Uterus (tissue), 4 donors: ENCODE measurements at places on chromosomes 12 and 14. TPM values are rescaled to one million over a fixed set of nuclear protein-coding genes. Genes with fewer than 3 reads are reported as not detected.

- DNase-seq: peak; percentile 69
Observed at GRCh38 chr12:96193725-96194575, at the start of gene ELK3. ELK3 (plus strand) TSS chr12:96194375.

Gene TEX52
- not detected for total RNA-seq

Gene UBE2N
- total RNA-seq: 35.7 TPM

GRCh38 chr12:47520029-47520428, 185.8 kb downstream of the RPAP3 start:
- DNase-seq: no peak

DNA sequence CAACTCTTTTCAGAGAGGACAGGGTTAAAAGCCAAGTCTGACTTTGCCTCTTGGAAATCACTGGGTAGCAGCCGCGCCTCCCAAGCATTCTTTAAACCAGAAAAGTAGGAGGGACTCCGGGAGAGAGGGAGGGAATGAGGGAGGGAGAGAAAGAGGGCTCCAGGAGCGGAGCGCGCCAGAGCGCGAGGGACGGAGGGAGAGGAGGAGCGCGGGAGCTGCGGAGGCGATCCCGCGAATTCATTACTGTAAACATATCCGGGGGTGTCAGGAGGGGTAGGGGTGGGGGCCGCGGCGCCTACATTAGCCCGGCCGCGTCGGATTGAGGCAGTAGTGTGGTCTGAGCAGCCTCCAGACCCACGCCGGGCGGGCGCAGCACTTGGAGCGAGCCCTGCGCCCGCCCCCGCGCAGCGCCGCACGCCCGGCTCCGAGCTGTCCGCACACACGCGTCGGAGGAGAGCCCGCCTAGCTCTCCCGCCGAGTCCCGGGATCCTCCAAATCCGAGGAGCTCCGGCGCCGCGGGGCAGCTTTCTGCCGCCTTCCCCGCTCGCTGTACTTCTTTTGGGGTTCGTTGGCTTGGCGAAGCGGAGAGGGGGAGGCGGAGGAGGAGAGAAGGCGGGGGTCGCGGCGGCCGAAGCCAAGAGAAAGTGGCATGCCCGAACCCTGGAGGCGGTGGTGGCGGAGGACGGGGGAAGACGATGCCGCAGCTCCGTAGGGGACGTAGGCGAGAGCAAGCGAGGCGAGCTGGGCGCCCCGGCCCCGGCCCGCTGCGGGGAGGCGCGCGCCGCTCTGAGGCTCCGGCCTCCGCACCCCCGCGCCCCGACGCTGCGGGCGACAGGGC, 3.3 kb downstream of the FLRT2 start:
- DNase-seq: peak; percentile 42

DNA sequence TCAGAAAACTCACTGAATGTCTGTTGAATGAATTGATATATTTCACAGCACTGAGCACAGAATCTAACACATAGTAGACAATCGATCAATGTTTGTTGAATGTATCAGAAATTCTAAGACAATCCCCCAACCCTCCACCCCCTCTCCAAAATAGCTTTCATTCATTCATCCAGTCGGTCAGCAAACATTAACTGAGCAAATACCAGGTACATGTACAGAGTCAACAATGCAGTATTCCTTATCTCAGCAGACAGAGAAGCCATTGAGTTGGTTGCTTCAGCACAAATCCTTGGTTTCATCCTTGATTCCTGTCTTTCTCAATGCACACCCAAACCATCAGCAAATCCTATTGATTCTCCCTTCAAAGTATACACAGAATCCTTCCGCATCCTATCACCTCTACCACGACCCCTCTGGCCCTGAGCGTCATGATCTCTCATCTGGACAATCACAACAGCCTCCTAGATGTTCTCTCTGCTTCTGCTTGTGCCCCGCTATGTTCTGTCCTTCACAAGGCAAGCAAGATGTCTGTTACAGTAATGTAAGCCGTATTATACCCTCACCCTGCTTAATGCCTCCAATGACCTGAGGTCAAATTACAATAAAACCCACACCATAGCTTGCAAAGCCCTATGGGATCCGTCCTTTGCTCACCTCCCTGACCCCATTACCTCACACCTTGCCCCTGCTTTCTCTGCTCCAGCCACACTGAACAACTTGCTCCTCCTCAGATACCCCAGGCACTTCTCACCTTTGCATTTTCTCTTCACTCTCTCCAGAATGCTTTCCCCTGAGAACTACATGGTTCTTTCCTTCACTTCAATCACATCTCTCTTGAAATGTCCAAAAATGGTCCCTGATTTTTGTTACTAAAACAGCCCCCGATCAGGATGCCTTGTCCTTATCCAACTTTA, 738.1 kb upstream of the TBX3 start:
- no peak for DNase-seq

GRCh38 chr12:65878540-65878939, 54.3 kb downstream of the HMGA2 start:
- no peak for DNase-seq

DNA sequence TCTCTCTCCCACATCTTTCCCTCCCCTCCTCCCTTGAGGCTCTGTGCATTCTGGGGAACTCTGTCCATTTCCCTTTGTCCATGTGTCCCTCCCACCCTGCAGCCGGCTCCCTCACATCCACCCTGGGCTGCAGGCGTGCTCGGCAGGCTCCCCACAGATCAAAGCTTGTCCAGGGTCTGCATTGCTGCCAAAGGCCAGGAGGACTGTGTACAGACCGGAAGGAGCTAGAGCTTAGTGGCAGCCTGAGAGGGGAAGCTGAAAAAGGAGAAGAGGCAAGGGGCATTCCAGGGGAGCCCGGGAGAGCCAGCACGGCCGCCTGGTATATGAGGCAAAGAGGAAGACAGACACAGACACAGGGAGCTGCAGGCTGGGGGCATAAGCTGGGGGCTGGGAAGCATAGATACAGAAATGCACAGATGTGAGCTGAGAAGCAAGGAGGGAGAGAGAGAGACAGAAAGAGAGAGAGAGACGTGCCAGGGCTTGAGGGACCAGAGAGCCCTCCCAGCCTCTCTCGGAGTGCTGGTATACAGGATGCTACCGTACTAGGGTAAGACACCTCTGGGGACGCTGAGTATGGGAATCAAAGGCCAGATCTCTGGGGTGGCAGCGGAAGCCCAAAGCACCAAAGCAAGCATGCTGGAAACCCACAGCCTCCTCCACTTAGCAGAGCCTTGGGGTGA, 3.3 kb downstream of the CD4 start:
- DNase-seq: no peak

DNA sequence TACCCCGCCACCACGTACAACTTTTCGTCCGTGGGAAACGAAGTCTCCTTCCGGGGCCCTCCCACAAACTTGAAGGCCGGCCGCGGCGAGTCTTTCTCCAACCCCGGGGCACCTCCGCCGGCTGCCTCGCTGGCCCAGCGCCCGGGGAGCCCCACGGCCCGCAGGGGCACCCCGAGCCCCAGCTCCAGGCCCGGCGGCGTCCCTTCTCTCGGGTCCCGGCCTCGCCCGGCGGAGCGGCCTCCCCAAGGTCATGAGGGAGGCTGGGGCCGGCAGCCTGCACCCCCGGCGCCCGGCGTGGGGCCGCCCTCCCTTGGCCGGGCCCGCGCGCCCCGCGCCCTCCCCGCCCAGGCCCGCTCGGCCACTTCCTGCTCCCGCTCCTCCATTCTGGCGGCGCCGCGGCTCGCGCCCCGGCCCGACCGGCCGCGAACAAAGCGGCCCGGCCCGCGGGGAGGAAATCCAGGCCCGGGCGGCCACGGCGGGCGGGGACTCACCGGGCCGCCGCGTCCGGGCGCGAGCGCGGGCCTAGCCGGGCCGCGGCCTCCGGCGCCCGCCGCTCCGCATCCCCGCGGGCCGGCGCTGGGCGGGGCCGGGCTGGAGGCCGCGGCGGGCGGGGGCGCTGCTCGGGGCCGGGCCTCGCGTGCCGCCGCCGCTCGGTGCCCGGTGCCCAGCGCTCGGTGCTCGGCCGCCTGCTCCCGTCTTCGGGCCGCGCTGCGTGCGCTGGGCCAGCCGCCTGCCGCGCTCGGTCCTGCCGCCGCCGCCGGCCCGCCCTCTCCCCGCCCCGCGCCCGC, at the start of gene AKT1:
Gene AKT1, minus strand, starts transcription at position 756 of the 788 bp plus-strand sequence. CDS start 3,105 bp downstream, outside the sequence.
- DNase-seq: no peak

- no peak for DNase-seq
Observed at GRCh38 chr12:11568155-11568761, 81.2 kb upstream of the ETV6 start.

DNA sequence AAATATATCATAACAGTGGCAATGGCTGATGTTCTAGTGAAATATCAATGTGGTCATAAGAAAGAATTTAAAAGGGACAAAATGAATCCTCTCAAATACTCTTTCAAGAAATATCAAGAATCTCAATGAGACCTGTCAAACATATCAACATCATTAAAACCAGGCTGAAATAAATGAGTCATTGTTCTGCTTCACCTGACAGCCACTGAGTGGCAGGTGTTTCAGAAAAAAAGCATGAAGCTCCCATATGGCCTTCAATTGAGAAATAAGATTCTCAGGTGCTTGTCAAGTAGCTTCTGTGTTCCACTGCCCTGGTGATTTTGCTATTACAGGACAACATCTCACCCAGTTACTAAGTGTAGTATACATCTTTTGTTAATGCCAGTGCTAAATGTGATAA, 21.5 kb downstream of the ANAPC5 start:
- DNase-seq: no peak

GRCh38 chr14:54105406-54105805, 148.8 kb upstream of the BMP4 start:
- no peak for DNase-seq
